ENCODE measurements at places on chromosomes 4 and X.

DNA sequence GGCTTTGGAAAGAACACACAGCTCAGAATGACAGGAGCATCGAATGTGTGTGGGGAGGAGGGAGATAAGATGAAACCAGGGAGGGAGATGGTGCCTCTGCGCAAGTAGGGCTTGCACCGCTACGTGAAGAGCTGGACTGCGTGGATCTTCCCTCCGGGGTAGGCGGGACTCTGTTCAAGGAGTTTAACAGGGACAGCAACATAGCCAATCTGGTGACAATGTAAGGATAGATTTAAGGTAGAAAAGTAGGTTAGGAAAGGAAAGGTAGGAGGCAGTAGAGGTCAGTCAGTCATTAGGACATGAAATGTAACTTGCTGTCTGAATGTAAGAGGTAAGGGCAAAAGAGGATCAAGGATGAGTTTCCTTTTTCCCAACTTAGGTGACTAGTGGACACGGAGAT lies 152.5 kb downstream of the DCTD start:
- no peak for DNase-seq

DNA sequence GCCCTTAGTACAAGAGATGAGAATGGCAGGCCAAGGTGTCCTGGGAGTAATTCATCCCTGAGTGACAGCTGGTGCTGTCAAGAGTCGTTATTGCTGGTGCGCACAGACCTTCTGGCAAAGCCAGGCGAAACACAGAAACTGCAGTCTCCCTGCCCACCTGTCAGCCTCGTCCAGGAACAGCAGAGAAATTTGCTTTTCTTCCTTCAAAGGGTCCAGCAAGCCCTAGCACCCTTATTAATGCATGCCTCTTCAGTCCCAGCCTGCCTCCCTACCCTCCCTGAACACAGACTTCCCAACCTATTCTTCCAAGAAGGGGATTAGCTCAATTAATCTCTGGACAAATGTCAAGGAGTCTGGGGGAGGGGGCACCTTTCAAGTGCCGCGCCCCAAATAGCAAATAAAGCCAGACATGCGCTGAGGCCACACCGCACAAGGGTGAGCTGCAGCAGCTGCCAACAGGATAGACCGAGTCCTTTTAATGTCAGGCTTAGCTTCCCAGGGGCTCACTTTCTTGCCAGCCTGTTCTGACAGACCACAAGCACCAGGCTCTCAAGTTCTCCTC lies 250.7 kb upstream of the RASGEF1B start:
- no peak for DNase-seq

- no peak for DNase-seq
These were observed 7.0 kb downstream of the ACOT9 start for GRCh38 chrX:23736030-23736429.

DNA sequence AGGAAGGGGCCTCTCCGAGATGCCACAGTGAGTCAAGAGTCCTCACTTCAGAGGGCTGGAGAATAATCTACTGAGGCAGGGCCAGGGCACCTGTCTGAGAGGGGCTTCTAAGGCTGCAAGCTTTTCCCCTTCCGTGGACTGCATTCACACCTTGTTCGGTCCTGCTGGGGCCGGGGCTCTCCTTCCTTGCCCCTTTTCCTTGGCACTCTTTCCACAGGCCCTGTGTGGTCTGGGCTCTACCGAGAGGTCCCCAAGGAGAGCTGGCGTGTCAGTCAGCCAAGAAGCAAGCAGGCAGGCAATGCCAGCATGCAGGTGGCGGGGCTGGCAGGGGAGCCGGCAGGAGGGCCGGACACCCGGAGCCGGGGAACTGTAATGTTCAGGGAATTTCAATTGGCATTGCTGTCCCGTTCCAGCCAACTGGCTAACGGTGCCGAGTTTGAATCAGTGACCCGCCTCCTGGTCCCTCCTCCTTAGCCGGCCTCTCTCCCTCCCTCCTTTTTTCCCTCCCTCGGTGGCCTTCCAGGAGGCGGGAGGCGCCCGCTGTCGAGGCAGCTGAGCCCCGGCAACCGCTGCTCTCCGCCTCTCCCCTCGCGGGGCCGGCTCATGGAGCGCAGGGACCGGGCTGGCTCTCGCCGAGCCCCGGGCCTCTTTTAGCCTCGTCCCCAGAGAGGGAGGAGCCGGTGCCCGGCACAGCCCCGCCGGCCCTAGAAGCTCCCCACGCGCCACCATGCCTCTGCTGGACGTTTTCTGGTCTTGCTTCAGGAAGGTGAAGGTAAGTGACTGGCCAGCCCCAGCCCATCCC lies at the start of gene STARD8:
STARD8 (plus strand) TSS at position 511 of the 802 bp plus-strand sequence; CDS start at position 728, 217 bp downstream.
- DNase-seq, result peak; percentile 41

DNA sequence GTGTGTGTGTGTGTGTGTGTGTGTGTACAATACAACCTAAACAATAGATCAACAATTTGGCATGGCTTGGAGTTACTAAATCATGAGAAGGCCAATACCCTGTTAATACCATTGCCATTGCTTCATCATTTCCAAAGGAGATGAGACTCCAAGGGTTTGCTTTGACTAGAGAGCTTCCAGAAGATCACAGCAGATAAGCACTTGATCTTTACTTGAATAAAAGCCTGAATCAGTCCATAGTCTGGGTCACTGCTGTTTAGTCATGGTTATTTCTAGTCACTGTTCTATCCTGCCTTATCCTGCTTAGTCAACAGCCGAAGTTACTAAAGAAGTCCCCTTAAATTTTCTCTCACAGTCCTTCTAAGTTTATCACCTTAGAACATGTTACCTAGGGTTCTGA lies 58.2 kb downstream of the RAB40AL start:
- DNase-seq, result no peak
